Brain (organoid and tissue), 16 donors: ENCODE measurements at places on chromosomes 16 and 17.

GRCh38 chr16:55056585-55057401 is 126.1 kb downstream of the IRX5 start:
- peak; percentile 73 for DNase-seq

DNA sequence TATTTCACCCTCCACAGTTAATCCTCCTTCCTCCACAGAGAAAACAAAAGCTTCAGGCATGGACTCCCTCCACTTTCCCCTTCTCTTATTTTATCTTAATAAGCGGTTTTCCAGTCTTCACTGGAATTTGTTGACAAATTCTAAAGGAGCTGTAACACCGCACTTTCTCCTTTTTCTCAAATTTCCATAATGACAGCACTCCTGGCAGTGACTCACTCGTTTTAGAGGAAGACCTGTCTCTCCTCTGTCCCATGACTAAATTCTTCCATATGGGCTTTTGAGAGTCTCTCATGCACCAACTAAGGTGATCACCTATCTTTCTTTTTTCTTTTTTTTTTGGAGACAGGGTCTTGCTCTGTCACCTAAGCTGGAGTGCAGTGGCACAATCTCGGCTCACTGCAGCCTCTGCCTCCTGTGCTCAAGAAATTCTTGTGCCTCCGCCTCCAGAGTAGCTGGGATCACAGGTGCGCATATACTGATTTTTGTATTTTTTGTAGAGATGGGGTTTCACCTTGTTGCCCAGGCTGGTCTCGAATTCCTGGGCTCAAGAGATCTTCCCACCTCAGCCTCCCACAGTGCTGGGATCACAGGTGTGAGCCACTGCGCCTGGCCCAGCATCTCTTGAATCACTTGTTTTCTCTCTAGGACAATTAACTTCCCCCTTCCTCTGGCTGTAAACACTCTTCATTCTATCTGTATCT is 7.7 kb downstream of the ITGAM start:
- DNase-seq = no peak

GRCh38 chr17:9666461-9667050 is 21.2 kb downstream of the USP43 start:
- DNase-seq = no peak

GRCh38 chr16:77435272-77435820 is 512 bp upstream of the ADAMTS18 start:
- peak; percentile 69 for DNase-seq

DNA sequence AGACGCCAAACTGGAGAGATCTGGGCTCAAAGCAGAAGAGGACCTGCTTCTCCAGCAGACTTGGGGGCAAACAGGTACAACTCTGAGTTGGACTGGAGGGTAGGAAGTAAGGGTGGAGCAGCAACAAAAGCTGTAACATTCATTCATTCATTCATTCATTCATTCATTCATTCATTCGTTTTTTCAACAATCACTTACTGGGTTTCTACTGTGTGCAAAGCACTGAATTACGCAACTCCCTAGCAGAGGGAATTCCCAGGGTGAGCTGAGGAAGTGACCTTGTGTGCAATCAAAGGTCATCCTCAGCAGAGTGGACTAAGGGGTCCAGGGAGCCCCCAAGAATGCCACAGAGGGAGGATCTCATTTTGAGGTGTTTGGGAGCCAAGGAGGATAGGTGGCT is 231.1 kb upstream of the SDK2 start:
- no peak for DNase-seq

- DNase-seq = no peak
Observed at GRCh38 chr16:71460236-71460635, 1.8 kb downstream of the ZNF23 start.

DNA sequence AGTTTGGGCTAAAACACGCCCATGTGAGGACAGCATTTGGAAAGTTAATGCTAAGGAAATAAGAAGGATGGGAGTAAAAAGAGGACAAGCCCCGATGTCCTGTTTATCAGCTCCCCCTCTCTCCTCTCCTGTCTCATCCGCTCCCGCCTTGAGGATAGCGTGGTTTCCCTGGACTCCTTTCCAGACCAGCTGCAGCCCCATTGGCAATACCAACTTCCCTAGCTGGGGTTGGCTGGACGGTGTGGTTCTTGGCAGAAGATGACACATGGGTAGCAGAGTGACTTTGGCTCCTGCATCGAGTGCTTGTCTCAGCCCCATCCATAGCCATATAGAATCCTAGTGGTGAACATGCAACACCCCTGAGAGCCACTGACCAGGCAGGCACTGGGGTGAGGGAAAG is 185.9 kb downstream of the CCDC182 start:
- no peak for DNase-seq

DNA sequence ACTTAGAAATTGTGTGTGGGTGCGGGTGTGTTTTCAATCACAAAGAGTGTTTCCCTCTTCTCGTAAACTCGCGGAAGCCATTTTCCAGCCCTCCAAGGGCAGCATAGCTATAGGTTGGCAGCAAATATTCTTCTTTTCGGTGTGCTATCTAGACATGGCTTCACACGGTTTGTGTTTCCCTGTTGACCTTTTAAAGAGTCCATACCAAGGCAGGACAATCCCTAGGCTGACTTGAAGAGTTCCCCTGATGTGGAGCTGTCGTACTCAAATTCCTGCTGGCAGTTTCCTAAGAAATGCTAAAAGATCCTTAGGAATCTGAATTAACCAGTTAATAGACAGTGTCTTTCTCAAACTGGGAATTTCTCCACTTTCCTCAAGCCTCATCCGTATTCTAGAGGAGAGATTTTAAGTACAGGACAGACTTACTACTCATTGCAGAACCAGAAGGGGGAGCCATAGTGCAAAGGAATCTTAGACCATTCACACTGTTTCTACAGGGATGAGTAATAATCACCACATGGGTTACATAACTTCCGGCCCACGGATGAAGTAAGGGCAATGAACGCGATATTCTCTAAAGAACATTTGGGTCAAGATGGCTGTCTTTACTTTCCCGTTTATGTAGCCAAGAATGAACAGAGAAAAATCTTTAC is 288.6 kb upstream of the ELAC2 start:
- DNase-seq = peak; percentile 35

DNA sequence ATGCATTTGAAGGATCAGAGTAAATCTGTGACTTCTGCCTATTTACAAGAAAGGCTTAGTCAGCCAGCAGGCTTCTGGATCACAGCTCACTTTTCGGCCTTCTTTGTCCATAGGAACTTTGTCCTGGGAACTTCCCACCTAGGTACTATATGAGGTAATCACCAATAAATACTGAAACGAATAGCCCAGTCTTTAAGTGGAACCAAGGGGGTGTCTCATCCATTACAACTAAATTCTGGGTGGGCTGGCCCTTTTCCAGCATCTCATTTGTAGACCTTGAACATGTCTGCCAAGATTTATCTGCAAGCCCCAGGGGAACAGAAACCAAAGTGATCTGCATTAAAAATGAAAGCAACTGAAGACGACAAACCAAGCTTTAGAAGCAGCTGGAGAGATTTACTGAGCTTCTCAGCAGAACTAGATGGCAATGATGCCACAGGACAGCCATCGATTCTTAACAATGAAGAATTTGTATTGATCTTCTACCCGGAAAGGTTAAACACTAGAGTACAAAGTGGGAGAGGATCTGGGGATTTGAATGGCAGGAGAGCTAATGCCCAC is 55.5 kb downstream of the SNX11 start:
- DNase-seq = peak; percentile 69

DNA sequence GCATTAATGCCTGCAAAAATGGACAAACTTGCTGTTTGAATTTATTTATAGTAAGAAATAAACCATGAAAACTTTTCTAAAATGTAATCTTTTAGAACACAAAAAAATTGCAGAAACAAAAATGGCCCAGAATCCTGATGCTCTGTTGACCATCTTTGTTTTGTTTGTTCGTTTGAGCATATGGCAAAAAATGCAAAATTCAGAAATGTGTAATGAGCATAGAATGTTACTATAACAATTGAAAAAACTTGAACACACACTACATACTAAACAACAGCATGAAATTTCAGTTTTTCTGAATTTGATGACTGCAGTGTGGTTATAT is 1.1 kb upstream of the KPNA2 start:
- DNase-seq = peak; percentile 6

DNA sequence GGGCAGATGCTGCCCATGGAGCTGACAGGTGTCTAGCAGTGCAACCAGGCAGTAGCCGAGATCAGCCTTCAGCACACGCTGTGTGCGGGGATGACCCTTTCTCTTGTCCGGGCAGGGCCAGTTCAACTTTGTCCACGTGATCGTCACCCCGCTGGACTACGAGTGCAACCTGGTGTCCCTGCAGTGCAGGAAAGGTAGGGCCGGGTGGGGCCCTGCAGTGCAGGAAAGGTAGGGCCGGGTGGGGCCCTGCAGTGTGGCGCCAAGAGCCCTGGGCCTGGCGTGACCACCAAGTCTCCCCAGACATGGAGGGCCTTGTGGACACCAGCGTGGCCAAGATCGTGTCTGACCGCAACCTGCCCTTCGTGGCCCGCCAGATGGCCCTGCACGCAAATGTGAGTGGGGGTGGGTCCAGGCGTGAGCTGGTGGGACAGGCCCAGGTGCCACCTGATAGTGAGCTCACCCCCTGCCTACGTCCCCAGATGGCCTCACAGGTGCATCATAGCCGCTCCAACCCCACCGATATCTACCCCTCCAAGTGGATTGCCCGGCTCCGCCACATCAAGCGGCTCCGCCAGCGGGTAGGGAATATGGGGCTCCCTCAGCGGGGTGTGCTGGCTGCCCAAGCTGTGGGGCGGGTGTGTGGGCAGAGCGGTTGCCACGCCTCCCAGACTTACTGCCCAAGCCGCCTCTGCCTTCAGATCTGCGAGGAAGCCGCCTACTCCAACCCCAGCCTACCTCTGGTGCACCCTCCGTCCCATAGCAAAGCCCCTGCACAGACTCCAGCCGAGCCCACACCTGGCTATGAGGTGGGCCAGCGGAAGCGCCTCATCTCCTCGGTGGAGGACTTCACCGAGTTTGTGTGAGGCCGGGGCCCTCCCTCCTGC is 40.2 kb downstream of the TSC2 start:
- DNase-seq = no peak

GRCh38 chr17:78924481-78925151 is 571 bp downstream of the TIMP2 start:
- no peak for DNase-seq

DNA sequence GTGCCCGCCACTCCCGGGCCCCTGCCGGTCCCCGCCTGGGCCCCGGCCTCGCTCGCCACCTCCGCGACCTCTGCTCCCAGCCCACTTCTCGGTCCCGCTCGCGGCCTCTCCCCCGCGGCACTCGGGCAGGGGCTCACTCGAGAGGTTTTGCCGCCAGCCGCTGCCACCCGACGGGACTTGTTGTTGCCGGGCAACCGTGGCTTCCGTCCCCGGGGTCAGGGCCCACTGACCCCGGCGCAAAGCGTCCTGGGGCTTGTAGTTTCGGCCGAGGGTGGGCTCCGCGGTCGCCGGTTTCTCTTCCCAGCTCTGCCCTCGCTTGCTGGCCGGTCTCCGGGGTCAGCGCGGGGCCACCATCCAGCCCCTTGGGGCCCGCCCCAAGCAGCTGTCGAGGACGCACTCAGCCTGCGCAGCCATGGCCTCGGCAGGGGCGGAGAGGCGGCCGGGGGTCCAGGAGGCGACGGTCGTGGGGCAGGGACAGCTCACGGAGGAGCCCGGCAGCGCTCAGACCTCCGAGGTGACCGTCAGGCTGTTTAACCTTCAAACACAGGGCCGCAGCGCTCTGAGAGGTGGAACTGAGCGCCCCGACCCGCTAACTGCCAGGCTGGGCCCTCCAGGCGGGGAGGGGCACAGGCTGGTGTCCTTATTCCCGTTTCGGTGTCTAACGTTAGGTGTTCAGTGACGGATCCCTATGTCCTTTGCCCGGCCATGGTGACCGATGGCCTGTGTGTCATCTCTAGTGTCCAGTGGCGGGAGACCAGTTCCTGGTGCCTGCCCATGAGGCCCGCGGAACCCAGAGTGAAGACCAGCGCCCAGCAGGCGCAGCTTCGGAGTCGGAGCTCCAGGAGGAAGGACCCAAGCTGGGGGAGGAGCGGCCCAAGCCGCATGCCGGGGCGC is at the start of the genes C16orf86 and ENKD1:
Gene C16orf86 (plus strand): TSS at position 256 of the 894 bp plus-strand sequence. CDS start 157 bp downstream, at position 413.
Gene ENKD1 (minus strand): TSS at position 192 of the 894 bp plus-strand sequence. CDS start 308 bp downstream, outside the sequence.
- DNase-seq = peak; percentile 87

GRCh38 chr16:2663553-2664546 is 18.5 kb upstream of the KCTD5 start:
- DNase-seq = no peak

DNA sequence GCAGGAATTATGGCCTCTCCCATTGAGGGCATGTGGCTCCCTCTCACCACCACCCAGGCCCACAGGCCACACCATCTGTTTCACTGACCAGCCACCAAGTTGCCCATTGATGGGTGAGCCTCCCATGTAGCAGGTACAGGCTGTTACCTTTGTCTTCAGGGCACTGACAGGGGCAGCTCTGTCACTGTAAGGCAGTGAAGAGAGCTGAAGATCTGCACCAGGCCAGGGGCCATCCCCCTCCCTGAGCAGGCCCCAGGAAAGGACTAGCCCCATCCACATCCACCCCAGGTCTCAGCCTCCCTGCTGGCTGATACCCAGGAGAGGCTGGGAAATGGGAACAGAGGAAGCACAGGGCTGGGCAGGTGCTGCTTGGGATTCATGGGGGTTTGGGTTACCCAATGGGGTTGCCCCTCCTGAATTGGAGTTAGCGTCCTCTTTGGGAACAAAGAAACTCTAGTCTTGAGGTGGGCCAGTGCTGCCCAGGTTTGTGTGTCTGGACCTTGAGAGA is 1691.4 kb downstream of the TP53TG3F start:
- DNase-seq = no peak

GRCh38 chr16:20383106-20384029 is 21.2 kb downstream of the PDILT start:
- DNase-seq = peak; percentile 84

GRCh38 chr16:88597856-88598491 is 27.8 kb downstream of the ZC3H18 start:
- DNase-seq = no peak

GRCh38 chr16:8929086-8929748 is 34.5 kb downstream of the USP7 start:
- DNase-seq = no peak

DNA sequence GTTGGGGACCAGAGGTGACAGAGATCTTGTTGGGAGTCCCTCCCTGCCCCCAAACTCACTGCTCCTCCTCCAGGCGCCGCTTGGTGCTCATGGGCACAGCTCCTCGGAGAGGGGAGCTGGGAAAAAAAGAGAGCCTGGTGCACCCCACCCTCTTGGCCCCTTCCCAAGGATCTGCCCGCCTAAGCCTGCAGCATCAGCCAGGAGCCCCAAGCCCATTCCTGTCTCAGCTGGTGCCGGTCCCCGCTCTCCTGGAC is 400 bp downstream of the HCFC1R1 start:
- DNase-seq = no peak

DNA sequence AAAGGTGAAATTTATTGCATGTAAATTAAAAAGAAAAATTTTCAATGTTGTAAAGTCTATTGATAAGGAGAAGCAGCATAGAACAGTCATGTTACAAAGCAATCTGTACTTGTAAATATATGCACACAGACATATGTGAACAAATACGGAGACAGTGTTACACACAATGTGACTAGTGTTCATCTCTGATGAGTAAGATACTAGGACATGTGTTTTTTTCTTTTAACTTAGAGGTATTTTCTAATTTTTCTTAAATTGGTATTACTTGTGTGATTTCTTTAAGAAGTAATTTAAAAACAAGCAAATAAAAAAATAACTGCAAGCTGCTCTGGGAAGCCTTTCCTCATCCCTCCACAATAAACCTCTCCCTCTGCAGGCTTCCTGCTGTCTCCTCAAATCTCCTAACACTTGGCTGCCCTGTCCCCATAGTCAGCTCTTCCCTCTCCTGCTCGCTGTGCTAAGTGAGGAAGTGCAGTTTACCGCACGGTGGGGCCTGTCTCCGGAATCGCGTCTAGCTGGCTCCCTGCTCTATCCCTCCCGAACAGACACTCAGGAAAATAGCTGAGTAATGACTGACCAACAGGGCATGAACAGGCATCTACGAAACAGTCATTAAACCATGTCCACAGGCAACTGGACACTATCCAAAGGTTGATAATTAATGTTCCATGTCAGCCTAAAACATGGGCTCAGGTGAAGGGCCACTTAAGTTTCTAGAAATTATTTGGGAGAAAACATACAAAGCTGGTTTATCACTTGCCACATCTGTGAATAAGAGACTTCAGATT is 35.9 kb downstream of the CMTM4 start:
- DNase-seq = peak; percentile 47
